ENCODE measurements at places on chromosomes 4 and X. TPM values are rescaled to one million over a fixed set of nuclear protein-coding genes. Genes with fewer than 3 reads are reported as not detected.

DNA sequence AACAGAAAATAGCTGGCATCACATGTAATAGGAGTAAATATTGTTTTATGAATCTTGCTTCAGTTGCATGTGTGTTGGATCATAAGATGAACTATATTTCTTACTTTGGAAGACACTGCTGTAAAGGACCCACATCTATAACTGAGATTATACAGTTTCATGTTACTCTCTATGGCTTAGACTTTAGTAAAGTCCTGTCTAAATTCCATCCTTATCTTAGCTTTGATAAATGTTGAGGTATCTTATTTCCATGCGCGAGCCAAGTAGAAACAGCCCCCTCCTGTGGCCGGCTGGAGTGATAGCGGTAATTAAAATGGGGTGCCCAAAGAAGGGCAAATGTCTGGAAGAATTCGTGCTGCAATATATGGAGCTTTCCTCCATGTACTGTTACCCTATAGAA, 43.0 kb downstream of the CCDC158 start:
- no peak for DNase-seq

DNA sequence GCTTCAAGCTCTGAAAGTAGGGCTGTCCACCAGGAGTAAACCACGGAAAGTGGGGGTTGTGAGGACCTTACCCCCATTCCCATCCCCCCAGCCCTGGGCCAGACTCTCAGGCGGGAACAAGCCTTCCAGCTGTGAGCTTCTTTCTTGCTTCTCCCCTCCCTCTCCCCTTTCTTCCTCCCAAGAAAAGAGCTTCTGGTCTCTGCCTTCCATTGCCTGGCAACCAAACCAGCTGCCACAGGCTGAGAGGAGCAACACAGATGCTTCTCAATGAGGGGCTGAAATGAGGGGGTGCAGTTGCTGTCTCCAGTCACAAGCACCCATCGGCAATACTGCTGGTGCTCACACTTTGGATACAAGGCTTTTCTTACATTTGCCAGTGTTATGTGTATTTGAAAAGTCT, 72.5 kb downstream of the SLC16A2 start:
- DNase-seq = no peak

DNA sequence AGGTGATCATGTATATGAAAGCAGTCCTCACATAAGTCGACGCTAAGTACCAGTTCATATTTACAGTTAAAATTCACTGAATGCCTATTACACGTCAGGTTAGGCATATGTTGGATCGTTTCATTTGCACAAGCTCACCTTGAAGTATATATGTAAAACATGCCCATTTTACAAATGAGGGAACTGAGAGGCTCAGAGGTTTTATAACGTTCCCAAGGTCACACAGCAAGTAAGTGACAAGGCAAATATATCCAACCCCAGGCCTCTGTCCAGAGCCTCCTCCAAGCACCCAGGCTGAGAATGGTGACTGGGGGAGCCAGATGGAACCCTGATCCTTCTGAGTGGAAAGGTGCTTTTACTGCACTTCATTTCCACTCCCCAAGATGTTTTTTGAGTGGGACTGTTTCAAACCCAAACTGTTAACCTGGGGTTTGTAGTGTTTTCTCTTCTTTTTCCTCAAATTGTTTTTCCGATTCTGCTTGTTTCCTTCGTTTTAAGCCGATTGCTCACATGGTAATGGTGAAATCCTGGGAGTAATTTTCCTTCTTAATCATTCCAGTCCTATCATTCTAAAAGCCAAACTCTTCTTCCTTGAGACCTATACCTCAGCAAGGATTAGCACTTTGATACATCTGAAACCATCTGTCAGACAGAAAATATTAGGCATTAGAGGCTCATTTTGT, 791 bp downstream of the SMIM20 start:
- no peak for DNase-seq

Gene ZCCHC18
- polyA plus RNA-seq = 4.9 TPM

Gene NEXMIF
- polyA plus RNA-seq = 2.8 TPM

Gene PDE6B
- 44.0 TPM for polyA plus RNA-seq

DNA sequence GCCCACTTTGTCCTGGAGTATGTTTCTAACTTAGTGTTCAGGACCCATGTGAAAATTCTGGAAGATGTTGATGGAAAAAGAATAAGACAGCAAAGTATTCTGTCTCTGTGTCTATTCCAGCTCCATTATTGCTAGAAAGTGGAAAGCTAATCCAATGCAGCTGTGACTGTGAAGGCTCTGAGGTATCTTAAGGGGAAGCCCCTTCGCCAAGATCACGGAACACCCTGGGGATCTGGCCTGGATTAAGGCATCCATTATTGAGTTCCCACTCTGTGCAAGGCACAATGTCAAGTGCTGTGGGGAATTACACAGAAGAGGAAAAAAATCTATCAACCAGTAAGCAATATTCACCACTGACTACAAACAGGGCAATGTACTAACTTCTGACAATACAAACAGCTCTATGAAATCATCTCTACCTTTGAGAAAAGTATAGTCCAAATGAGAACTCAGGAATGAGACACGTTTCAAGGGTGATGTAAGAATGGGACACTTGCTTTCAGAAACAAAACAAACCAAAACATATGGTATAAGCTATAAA, 222.1 kb downstream of the LDB2 start:
- DNase-seq = no peak

- no peak for DNase-seq
These were observed 12.3 kb upstream of the PCDH10 start for GRCh38 chr4:133136833-133137232.

- no peak for DNase-seq
These were observed 109.6 kb upstream of the ACSL4 start for GRCh38 chrX:109842611-109843010.

Gene KCND1
- polyA plus RNA-seq = 2.9 TPM

Gene MAN2B2
- polyA plus RNA-seq = 18.5 TPM

GRCh38 chr4:26892480-26893150, 32.0 kb downstream of the STIM2 start:
- no peak for DNase-seq

DNA sequence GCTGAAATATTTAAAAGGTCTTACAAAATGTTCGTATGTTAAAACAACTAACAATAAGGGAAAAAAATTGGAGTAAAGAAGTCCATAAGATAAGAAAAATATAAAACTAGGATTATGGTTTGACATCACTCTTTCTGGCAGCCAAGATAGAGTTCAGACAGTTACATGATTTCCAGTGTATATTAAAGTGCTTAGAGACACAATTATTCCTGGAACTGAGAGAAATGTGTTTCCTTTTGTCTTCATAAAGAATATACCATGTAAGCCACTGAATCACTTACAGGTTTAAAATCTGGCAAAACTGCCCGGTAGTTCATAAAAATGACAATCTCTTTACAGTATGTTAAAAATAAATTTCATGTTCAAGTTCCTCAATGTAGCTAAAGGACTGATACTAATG, 538.7 kb upstream of the ATOH1 start:
- DNase-seq = no peak

DNA sequence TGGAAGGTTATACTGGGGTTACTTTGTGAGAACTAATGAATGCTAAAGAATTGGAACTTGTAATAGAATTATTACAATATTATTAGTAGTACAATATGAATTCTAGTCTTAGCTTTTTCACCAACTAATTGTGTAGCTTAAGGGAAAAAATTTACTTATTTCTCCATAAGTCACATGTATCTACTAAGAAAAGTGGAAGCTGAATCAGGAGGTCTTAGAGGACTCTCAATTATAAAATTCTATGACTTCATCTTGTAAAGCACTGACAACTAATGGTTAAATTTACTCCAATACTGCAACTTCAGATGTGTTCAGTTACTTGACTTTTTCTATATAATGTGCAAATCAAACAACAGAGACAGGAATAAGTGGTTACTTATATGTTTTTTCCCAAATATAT, 899 bp upstream of the TMPRSS11D start:
- DNase-seq = no peak

Gene RLIM
- polyA plus RNA-seq = 29.8 TPM

DNA sequence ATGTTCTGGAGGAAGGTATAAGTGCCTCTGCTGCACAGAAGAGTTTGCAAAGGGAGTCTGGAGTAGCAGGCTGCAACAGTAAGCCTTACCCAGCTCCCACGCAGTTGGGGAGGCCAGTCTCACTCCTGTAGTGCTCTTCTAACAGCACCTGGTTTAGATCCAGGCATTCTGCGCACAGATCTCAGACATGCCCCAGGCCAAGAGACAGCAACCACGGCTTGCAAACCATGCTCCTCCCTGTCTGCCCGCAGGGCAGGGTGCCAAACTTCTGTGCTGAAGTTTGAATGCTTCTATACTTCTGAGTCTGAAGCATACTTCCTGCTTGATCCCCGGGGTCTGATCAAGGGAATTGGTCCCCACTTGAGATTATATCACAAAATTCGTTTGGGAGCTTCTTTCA, 106.3 kb downstream of the LINC00632 start:
- no peak for DNase-seq

Measured in renal cortex interstitium (tissue), 15 donors.